ENCODE measurements at places on chromosomes 5 and 9. TPM values are rescaled to one million over a fixed set of nuclear protein-coding genes. Genes with fewer than 3 reads are reported as not detected.

Gene BTF3
- total RNA-seq, result 426 TPM

Gene CER1
- total RNA-seq, result not detected

Gene MXD3
- 24.8 TPM for total RNA-seq

Gene RORB
- 2.2 TPM for total RNA-seq

Gene FOXD4L6
- not detected for total RNA-seq

Gene MYOT
- total RNA-seq, result not detected

Gene DDX4
- not detected for total RNA-seq

Gene CCIN
- total RNA-seq, result not detected

Gene C9
- not detected for total RNA-seq

Gene ACTBL2
- not detected for total RNA-seq

Gene ITGA2
- total RNA-seq, result 0.10 TPM

Gene IRGM
- 1.5 TPM for total RNA-seq

Gene SVEP1
- not detected for total RNA-seq

Gene SLC4A9
- total RNA-seq, result not detected

Gene GLIPR2
- 27.1 TPM for total RNA-seq

Gene ECSCR
- not detected for total RNA-seq

Gene RNF208
- total RNA-seq, result 1.9 TPM

Gene MARCOL
- total RNA-seq, result not detected

Gene PCDHB4
- not detected for total RNA-seq

Gene MEIKIN
- total RNA-seq, result not detected

Gene SLC27A6
- not detected for total RNA-seq

Gene FBP1
- 1.4 TPM for total RNA-seq

Gene IFNA13
- not detected for total RNA-seq

Gene UBE2B
- total RNA-seq, result 89.5 TPM

Gene SHISAL2B
- total RNA-seq, result not detected

Gene SLC6A19
- not detected for total RNA-seq

Gene PAEP
- total RNA-seq, result not detected

Gene PPP3R2
- not detected for total RNA-seq

Gene SH3PXD2B
- 0.33 TPM for total RNA-seq

Gene SPATA31A3
- total RNA-seq, result not detected
